ENCODE measurements at places on chromosomes 12 and 14. TPM values are rescaled to one million over a fixed set of nuclear protein-coding genes. Genes with fewer than 3 reads are reported as not detected.

DNA sequence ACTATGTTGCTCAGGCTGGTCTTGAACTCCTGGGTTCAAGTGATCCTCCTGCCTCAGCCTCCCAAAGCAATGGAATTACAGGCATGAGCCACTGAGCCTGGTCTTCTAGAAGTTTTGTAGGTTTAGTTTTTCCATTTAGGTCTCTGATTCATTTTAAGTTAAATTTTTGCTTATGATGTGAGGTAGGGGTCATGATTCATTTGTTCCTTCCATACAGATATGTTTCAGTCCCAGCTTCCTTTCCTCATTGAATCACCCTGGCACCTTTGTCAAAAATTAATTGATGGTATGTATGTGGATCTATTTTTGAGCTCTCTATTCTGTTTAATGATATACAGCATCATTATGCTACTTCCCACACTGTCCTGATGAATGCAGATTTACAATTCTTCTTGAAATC is 25.6 kb upstream of the CABP1 start:
- DNase-seq, result no peak

DNA sequence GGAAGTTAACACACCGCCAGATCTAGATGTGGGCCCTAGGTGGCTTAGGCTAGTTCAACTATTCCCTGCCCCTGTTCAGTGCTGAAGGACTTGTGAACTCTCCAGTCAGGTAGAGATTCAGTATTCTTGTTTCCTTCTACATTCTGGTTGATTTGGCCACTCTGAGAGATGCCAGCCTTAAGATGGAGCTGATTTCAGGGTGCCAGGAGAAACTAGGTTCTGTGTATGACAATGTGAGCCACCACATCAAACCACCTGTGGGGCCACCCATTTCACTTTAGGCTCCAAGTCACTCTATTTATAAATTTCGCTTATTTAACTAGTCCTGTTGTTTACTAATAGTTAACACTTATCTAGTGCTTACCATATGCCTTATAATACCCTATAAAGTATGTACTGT is 26.0 kb downstream of the FRMD6 start:
- DNase-seq, result no peak

- DNase-seq, result no peak
These were observed 253.8 kb downstream of the TTC8 start for GRCh38 chr14:89078021-89078795.

GRCh38 chr14:50531595-50532501 is 521 bp downstream of the MAP4K5 start:
- peak; percentile 64 for DNase-seq

DNA sequence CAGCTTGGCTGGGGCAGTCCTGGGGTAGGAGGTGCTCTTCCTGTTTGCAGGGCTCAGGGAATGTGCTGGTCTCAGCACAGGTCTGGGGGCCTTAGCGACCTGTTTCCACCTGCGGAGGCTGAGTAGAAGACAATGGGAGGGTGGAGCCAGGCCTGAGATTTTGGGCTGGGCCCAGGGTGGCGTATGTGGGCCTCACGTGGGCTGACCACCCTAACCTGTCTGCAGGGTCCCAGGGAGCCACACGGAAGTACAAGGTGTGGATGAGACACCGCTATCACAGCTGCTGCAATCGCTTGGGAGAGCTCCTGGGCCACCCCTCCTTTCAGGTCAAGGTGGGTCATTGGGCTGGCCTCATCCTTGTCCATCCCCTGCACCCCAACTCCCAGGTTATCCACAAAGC is 1.1 kb downstream of the NOC4L start:
- no peak for DNase-seq

DNA sequence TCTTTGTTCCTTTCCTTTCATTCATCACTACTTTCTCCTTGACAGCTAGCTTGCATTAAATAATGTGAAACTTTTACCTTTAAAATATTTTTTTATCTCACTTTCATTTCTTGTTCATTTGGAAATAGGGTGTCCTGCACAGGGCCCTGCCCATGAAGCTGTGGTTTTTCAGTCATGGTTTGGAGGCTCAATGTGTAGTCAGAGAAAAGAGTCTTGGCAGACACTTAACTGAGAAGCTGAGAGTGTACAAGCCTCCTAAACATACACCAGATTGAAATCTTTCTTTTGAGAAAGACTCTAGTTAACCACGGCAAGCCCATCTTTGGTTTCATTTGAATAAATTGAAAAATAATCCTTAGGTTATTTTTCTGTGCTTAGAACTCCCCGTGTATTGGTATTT is 74.2 kb downstream of the KICS2 start:
- no peak for DNase-seq

DNA sequence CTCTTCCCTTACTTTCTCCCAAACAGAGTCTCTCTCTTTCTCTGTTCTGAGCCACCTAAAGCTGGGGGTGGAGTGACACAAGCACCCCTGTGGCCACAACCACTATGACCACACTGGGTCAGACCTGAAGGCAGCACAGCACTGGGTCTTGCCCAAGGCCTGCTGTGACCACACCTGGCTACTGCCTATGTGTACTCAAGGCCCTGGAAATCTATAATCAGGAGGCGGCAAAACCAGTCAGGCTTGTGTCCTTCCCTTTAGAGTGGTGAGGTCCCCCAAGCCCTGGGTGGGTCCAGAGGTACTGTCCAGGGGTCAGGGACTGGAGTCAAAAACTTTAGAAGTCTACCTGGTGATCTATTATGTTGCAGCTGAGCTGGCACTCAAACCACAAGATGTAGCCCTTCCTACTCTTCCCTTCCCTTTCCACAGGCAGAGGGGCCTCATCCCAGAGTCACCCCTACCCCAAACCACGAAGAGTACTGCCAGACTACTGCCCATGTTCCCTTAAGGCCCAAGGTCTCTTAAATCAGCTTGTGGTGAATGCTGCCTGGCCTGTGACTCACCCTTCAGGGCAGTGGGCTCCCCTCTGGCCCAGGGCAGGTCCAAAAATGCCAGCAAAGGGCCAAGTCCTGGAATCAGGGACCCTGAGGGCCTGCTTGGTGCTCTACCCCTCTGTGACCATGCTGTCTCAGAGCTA is 179.8 kb upstream of the DYRK2 start:
- DNase-seq, result no peak

GRCh38 chr14:99125616-99126431 is 146.2 kb downstream of the BCL11B start:
- no peak for DNase-seq

- DNase-seq, result no peak
These were observed 392.9 kb downstream of the ZFP36L1 start for GRCh38 chr14:68399971-68400370.

GRCh38 chr14:104264495-104265265 is 126.3 kb downstream of the KIF26A start:
- peak; percentile 10 for DNase-seq

DNA sequence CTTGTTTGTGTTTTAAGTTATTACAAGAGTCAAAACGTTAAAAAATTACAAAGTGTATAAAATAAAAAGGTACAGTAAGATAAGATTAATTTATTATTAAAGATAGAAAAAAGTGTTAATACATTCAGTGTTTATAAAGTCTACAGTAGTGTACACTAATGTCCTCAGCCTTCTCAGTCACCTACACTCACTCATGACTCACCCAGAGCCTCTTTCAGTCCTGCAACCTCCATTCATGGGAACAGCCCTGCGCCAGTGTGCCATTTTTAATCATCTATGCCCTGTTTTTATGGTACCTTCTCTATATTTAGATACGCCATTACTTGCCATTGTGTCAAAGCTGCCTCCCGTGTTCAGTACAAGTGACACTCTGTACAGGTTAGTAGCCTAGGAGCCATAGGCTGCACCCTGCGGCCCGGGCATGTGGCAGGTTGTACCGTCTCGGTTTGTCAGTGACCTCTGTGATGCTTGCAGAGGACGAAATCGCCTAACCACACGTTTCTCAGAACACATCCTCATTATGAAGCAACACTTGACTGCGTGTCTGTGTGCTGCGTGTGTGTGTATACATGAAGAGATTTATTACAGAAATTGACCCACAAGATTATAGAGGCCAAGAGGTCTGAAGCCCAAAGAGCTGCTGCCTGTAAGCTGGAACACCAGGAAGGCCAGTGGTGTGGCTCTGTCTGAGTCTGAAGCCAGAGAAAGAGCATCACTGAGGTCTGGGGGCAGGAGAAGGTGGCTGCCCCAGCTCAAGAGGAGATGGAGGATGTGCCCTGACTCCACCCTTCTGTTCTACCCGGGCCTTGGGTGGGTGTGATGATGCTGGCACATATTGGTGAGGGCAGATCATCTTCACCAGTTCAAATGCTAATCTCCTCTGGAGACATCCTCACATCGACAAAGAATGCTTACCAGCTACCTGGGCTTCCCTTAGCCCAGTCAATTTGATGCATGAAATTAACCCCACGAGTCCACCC is 116.6 kb upstream of the C14orf180 start:
- no peak for DNase-seq

- no peak for DNase-seq
These were observed 45.4 kb downstream of the CLMN start for GRCh38 chr14:95274279-95274678.

GRCh38 chr12:72499244-72499643 is 227.1 kb downstream of the TRHDE start:
- no peak for DNase-seq

DNA sequence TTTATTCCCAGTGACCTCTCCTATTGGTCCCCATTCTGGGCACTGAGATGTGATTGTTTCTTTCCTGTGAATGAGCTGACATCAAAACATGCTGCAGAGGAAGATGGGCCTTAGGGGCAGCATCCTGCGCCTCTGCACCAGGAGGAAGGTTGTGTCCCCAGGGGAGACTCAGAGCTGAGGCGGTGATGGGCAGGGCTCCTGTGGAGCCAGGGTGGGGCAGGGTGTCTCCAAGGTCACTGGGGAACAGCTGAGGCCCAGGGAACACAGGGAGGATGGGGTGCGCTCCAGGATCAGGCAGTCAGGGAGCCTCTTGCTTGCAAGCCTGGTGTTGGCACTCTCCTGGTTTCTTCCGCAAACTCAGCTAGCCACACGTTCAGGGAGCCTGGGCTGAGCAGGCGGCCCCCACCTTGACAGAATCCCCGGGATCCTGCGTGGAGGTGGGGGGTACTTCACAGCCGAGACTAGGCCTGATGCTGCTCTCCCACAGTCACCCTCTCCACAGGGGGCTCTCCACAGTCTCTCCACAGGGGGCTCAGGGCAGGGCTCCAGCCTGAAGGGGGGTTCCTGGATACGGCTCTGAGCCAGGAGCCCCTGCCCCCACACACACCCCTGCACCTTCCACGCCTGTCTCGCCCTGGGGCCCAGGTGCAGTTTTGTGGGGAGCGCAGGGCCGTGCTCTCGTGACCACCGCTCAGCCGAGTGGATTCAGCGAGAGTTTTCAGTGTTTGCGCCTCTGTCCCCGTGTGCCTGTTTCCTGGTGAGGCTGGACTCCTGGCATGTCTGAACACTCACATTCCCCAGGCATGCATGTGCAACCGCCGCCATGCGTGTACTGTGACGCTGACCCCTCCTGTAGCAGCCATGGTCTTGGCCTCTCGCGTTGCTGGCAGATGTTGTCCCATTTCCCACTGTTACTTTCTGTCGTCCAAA is 264.7 kb downstream of the SEC23A start:
- DNase-seq, result no peak

- DNase-seq, result no peak
These were observed 29.7 kb downstream of the PRMT8 start for GRCh38 chr12:3520711-3521110.

DNA sequence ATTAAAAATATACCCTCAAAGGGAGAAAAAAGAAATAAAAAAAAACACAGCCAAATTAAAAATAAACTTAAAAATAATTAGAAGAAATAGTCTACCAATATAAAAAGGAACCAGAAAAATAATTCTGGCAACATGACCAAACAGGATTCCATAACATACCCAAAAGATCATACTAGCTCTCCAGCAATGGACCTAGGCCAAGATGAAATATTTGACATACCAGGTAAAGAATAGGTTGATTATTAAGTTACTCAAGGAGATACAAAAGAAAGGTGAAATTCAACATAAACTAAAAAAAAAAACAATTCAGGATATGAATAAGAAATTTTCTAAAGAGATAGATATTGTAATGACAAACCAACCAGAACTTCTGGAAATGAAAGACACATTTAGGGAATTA is 121.3 kb upstream of the SCAF11 start:
- DNase-seq, result no peak

DNA sequence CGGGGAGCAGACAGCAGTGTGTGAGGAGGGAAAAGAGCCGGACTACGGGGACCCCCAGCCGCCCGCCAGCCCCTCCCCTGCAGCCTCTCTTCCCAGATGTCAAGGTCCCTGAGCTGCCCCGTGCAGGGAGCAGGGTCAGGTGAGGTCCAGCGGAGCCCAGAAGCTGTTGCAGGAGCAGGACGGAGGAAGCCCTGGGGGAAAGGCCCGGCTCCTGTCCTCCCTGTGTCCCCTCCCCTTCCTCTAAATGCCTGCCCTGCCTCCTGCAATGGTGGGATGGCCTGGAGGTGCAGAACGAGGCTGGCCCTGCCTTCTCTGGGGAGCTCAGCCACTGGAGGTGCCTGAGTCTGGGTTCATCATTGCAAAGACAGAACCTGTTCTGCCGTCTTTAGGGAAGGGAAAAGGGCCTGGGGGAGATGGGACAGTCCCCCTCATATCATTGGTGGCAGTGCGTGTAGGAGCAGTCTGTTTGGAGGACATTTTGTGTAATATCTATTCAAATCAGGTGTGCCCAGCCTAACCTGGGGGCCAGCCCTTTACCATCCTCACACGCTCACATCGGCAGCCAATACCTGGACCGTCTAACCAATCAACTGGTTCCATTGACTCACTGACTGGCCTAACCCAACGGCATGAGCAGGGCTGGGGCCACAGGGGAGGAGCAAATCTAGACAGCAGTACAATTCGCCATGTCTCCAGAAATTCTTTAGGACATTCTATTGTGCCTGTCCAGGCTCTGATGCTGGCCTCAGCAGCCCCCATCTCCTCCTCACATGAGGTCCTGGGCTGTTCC is 364.1 kb upstream of the SFSWAP start:
- DNase-seq, result no peak

DNA sequence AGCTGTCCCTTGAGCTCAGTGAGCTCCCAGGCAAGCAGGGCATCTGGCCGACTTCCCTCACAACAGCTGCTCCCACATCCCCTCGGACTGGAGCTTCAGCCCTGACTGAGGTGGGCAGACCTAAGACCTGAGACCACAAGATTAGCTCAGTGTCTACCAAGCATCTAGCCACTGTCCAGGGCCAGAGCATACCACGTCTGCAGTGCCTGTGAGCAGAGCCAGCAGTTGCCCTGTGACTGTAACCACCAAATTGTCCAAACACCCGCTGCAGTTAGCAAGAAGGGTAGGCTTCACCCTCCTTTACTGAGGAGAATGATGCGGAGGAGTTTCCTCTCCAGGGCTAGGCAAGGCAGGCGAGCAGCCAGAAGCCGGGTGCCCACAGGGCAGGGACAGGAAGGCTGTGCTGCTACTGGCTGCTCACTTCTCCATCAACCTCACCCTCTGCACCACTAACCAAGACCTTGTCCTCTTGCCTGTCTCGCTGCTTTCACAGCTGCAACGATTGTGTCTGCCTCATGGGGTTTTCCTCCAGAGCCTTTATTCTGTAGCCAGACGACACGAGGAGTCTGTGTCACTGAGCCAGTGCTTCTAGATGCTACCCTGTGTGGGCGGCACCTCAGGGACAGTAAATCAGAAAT is 53.9 kb downstream of the ANAPC7 start:
- DNase-seq, result no peak

The LTB4R2 gene
- 12.9 TPM for total RNA-seq

The ADAM21 gene
- total RNA-seq, result not detected

The KLRC2 gene
- total RNA-seq, result not detected

The CLEC2A gene
- total RNA-seq, result 3.5 TPM

The KRT7 gene
- 11.5 TPM for total RNA-seq

The SIX6 gene
- 0.07 TPM for total RNA-seq

The STYX gene
- total RNA-seq, result 22.8 TPM

The PIK3C2G gene
- total RNA-seq, result not detected

The PIANP gene
- 8.2 TPM for total RNA-seq

The TSPAN8 gene
- total RNA-seq, result 0.16 TPM

The RNASE7 gene
- total RNA-seq, result not detected
